ENCODE measurements at places on chromosomes 16 and 17. TPM values are rescaled to one million over a fixed set of nuclear protein-coding genes. Genes with fewer than 3 reads are reported as not detected.

ZNF205 gene
- 21.3 TPM for total RNA-seq

DNA sequence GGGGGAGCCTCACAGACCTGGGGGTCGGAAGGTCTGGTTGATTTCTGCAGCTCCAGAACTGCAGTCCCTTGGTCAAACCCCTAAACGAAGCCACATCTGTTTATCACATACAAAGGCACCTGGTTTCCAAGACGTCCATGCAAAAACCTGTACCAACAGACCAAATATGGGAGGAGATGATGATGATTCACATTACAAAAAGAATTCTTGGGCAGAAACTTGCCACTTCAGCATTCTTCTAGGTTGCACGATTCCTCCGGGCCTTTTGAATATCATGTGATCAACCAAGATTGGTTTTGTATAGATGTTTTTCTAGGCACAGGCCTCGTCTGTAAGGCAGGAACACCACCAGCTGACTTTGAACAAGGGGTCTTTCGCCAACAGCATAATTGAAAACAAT is 466.3 kb downstream of the SOX9 start:
- DNase-seq = no peak

TUBB3 gene
- 156 TPM for total RNA-seq

GUCY2D gene
- not detected for total RNA-seq

DNA sequence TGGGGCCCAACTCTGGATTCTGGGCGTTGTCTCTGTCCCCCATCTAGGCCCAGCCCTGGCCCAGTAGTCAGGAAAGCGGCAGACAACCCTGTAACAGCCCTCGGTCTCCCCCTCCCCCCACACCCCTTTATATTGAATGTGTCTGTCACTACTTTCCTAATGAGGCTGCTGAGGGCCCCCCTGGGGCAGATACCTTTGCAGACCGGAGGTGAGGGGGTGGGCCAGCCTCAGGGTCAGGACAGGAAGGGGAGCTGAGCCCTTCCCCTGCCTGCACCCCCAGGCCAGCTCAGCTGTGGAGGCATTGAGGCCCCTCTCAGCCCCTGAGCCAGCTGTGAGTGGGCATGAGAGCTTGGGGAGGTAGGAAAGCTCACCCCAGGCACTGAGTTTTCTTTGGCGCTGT is 17.1 kb downstream of the RAI1 start:
- DNase-seq = no peak

GRCh38 chr16:51355875-51356274 is 204.8 kb upstream of the SALL1 start:
- no peak for DNase-seq

PKD1 gene
- total RNA-seq = 39.8 TPM

MYOCD gene
- not detected for total RNA-seq

- DNase-seq = no peak
Measured at GRCh38 chr17:35866341-35866950, 2.2 kb downstream of the HEATR9 start.

- DNase-seq = no peak
Measured at GRCh38 chr17:1055231-1055630, 58.3 kb downstream of the TIMM22 start.

DNA sequence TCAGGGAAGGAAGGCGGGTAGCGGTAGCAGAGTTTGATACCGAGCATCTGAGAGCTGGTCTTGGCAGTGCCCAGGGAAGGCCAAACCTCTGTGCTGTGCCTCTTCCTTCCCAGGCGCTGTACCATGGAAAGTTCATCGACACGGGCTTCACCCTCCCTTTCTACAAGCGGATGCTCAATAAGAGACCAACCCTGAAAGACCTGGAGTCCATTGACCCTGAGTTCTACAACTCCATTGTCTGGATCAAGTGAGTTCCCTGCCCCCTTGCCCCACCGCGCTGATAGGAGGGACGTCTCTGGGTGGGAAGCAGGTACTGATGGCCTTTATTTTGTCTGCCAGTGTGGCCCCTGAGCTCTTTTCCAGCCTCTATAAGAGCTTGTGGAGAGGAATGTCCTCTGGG is 15.4 kb upstream of the CLEC18A start:
- no peak for DNase-seq

DNA sequence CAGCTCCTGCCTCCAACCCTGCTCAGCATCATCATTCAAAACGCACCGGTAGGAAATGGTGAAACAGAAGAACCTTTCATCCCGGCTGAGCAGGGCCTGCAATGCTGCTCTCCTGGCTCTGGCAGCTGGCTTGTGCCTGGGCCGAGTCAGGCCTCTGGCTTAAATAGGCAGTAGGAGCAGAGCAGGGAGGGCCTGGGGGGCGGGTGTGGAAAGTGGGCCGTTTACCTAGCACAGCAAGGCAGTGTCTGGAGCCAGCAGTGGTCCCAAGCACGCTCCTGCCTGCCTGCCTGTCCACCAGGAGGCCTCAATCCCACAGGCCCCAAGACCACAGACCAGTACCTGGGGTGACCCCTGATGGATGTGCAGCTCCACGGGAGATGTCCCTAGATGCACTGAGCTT is 59.3 kb downstream of the SMPD3 start:
- no peak for DNase-seq

DNA sequence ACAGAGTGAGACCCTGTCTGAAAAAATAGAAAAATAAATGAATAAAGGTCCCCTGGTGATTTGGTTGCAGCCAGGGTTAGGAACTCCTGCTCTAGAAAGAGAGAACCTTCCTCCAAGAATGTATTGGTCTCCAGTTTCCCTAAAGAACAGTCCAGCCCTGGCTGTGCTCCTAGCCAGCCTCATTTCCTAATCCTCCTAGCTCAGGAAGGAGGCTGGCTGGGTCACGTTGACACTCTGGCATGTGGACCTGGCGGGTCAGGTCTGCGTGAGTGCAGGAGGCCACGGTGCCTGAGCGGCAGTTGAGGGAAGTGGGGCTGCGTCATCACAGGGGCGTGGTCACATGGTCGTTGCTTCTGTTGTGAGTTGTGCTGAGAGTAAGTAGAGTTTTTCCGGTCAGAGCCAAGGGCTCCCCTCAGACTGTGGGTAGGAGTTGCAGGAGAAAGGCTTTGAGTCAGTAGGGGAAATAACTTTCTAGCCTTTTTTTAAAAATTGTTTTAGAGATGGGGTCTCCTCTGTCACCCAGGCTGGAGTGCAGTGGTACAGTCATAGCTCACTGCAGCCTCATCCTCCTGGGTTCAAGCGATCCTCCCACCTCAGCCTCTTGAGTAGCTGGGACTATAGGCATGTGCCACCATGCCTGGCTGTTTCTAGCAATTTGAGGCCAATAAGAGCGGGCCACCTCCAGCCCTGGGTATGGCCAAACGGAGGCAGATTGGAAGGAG is 194.0 kb upstream of the CIBAR2 start:
- DNase-seq = peak; percentile 71

DNA sequence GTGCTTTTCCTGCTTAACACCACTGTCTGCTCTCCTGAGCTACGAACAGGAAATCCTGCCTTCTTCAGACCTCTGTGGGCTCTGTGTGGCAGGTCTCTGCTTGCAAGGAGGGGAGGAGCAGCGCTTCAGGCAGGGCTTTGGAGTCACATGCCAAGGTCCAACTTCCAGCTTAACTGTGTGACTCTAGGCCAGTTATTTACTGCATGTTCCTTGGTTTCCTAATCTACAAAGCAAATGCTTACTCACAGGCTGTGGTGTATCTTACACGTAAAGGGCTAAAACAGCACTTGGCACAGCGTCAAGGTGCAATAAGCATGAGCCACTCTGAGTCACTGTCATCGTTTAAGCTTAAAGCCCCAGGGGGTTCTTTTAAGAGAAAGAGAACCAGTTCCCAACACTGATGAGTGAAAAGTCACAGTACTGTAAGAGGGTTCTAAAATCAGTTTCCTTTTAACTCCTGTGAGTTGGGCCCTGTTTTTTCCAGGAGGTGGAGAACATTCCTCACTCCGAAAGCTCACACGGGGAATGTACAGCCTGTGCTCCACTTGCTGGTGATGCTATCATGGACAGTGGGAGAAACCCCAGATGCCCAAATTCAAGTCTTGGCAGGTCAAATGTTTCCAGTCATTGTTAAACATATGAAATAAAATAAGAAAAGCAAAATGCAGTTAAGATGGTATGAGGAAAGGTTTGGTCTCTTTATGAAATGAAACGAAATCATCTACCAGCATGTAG is 54.1 kb upstream of the BCAR1 start:
- peak; percentile 97 for DNase-seq

ADCY9 gene
- 6.3 TPM for total RNA-seq

GRCh38 chr16:26155221-26155620 is 463.5 kb downstream of the HS3ST4 start:
- no peak for DNase-seq
